ENCODE measurements at places on chromosomes 11 and 22. TPM values are rescaled to one million over a fixed set of nuclear protein-coding genes. Genes with fewer than 3 reads are reported as not detected.

Gene FAM180B
- not detected for total RNA-seq

Gene ACTN3
- not detected for total RNA-seq

Gene ALDH3B1
- total RNA-seq: 133 TPM

Gene UBQLN3
- not detected for total RNA-seq

Gene CYB5R2
- total RNA-seq: 4.0 TPM

Gene SLC37A2
- total RNA-seq: 0.12 TPM

Gene POTEH
- total RNA-seq: not detected

Gene PYGM
- 0.54 TPM for total RNA-seq

Gene DBX1
- not detected for total RNA-seq

Gene CASP12
- not detected for total RNA-seq

Gene HTR3B
- total RNA-seq: not detected

Gene ALG9
- total RNA-seq: 19.8 TPM

Gene RGL4
- total RNA-seq: not detected

Gene APOL4
- total RNA-seq: not detected

Gene FDXACB1
- 1.3 TPM for total RNA-seq

Gene MMP13
- not detected for total RNA-seq

Gene TPBGL
- 0.27 TPM for total RNA-seq

Gene SLC25A18
- total RNA-seq: 0.08 TPM

Gene ZNF74
- 6.8 TPM for total RNA-seq

Gene LGALS1
- 1,389 TPM for total RNA-seq

Gene SPTBN2
- 11.7 TPM for total RNA-seq

Gene SCGB1C1
- not detected for total RNA-seq

Gene MMP27
- total RNA-seq: not detected

Gene OR4C3
- total RNA-seq: not detected

Gene JHY
- 3.3 TPM for total RNA-seq

Gene SLC22A8
- not detected for total RNA-seq

Gene TMEM191B
- 1.9 TPM for total RNA-seq

Gene GLB1L3
- not detected for total RNA-seq

Gene C11orf87
- 0.01 TPM for total RNA-seq

Gene TESMIN
- 5.9 TPM for total RNA-seq

Gene TNNI2
- total RNA-seq: not detected

Gene PDGFB
- 4.2 TPM for total RNA-seq

Gene SLC39A13
- 55.7 TPM for total RNA-seq

Gene NCAM1
- total RNA-seq: not detected

Gene MIAT
- total RNA-seq: 0.29 TPM

Gene ASCL2
- total RNA-seq: 0.09 TPM

Gene GAS2
- total RNA-seq: 0.68 TPM

Gene FGF19
- total RNA-seq: 0.03 TPM

Gene DRG1
- 92.0 TPM for total RNA-seq

Gene SLC22A9
- total RNA-seq: not detected

Gene TMEM126B
- total RNA-seq: 53.0 TPM

Gene GRM5
- 0.01 TPM for total RNA-seq

Gene SYT7
- 0.72 TPM for total RNA-seq

Gene RIC3
- 2.0 TPM for total RNA-seq

Gene CBLIF
- not detected for total RNA-seq

Gene TMPRSS13
- not detected for total RNA-seq

Gene ANGPTL5
- total RNA-seq: 0.05 TPM

Gene FREY1
- 0.25 TPM for total RNA-seq

Gene PRAME
- 115 TPM for total RNA-seq

Gene HBB
- not detected for total RNA-seq

Gene MTNR1B
- total RNA-seq: not detected

Gene SCUBE2
- 0.73 TPM for total RNA-seq

Gene KLHDC7B
- 0.03 TPM for total RNA-seq

Gene GPR83
- 0.08 TPM for total RNA-seq

Gene SCGB1D2
- not detected for total RNA-seq

Data from A549 treated with CORT108297 at 1 μM for 4 hours (cell line).